Ureter (tissue), 1 donor: ENCODE measurements at places on chromosomes 2 and 18. TPM values are rescaled to one million over a fixed set of nuclear protein-coding genes. Genes with fewer than 3 reads are reported as not detected.

GRCh38 chr18:55838319-55838718 is 250.3 kb upstream of the TCF4 start:
- DNase-seq = no peak

- DNase-seq = no peak
Observed at GRCh38 chr18:50687491-50687890, 127.6 kb downstream of the MAPK4 start.

The CGREF1 gene
- total RNA-seq = 1.9 TPM

GRCh38 chr18:26096852-26097251 is 6.4 kb upstream of the SS18 start:
- DNase-seq = no peak

- no peak for DNase-seq
Observed at GRCh38 chr18:49582579-49582978, 20.7 kb downstream of the LIPG start.

DNA sequence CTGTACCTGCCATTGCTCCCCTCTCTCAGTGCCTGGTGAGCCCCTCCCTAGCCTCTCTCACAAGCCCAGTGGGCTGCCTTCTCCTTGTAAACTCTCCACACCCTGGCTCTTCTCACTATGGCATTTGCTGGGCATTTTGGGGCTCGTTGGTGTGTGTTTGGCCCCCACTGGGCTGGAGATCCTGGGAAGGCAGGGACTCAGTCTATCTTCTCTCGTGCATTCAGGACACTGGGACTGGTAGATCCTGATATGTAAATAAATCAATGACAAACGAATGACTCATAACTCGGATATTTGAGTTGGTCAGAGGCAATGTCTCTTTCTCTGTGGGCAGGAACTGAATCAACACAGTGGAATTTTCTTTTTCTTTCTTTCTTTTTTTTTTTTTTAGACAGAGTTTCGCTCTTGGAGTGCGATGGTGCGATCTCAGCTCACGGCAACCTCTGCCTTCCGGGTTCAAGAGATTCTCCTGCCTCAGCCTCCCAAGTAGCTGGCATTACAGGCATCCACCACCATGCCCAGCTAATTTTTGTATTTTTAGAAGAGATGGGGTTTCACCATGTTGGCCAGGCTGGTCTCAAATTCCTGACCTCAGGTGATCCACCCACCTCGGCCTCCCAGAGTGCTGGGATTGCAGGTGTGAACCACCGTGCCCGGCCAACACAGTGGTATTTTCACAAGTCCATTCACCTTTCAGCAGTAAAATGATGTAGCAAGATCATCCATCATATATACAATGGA is 144.6 kb upstream of the SPRED2 start:
- DNase-seq = no peak

The IL36G gene
- not detected for total RNA-seq

The SCN2A gene
- total RNA-seq = 0.29 TPM

DNA sequence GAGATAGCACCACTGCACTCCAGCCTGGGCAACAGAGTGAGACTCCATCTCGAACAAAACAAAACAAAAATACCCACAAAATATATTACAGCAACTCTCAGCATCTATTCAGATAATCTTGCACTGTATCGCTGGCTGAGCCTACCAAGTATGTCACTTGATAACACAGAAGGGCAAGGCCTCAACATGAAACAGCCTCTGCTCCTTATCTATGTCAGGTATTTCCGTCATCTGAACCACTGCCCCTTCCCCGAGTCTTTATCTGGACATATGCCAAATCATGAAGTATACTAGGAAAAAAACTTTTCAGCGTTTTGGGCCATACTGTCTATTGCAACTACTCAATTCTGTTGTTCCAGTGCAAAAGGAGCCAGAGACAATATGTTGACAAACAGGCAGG is 17.7 kb downstream of the PDIA6 start:
- DNase-seq = no peak

DNA sequence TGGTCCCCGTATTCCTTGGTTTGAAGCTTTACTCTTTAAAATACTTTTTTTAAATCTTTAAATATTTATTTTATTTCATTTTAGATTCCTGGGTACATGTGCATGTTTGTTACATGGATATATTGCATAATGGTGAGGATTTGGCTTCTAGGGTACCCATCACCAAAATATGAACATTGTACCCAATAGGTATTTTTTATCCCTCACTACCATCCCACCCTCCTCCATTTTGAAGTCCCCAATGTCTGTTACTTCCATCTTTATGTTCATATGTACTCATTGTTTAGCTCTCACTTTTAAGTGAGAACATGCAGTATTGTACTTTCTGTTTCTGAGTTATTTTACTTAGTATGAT is 59.5 kb upstream of the IL1RL1 start:
- no peak for DNase-seq

The CHMP1B gene
- 39.2 TPM for total RNA-seq

The GLS gene
- total RNA-seq = 105 TPM

The IL37 gene
- total RNA-seq = not detected

GRCh38 chr2:86372641-86373502 is 35.4 kb upstream of the REEP1 start:
- peak; percentile 50 for DNase-seq

DNA sequence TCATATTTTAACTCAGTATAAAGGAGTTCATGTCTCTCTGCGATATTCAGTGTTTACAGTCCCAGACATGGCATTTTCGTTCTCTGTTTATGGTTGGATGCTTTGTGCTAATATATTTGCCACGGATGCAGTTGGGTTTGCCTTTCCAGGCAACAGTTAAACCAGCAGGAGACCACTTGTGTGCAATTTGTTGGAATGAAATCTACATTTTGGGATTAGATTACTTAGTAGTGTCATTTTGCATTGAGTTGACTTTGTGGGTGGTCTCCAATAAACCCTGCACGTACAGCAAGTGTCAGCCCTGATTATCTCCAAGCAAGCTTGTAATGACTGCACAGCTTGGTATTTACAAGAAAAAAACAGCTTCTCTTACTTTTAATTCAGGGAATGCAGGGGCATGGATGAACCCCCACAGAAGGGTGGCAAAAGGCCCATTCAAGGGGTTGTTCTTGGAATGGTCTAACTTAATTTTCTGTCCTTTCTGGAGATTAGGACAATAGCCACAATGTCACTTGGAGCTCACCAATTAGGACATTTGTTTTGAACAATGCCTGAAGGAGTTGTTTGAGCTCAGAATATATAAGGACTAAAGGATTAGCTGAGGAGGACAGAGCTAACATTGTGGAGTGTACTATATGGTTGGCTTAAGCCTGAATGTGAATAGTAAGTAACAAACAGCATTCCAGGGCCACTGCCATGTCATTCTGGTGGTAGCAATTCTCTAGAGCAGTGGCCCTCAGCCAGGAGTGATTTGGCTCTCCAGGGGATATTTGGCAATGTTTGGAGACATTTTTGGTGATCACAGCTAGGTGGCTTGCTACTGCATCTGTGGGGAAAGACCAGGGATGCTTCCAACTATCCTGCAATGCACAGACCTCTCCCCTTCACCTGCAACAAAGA is 121.5 kb downstream of the SLC4A3 start:
- no peak for DNase-seq

DNA sequence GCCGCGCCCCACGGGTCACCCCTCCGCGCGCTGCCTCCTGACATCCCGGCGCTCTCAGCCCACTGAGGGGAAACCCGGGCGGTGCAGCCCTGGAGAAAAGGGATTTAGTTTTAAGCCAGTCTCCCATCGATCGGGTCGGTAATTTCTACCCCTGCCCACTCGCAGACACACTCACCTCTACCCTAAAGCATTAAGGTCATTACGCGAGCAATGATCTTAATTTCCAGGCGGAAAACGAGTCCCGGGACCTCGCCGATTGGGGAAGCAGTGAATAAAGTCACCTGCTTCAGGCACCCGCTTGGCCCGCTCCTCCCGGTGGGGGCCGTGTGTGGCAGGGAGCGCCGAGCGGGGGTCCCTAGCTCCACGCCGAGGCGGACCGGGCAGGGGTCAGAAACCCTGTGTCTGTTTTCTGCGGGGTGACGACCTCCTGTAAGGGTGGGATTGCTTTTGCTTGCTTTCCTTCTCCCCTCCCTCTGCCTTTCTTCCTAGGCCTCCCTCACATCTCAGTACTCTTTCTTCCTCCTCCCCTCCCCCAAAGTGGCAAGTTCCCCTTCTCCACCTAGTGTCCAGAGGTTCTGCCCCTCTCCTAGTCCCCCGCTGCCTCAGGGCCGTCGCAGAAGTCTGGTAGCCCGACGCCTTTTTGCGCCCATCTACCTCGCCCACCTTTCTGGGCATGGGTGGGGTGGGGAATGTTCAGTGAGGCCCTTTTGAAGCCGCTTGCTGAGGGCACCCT is 142.6 kb downstream of the MEIS1 start:
- DNase-seq = no peak

The DLGAP1 gene
- 0.52 TPM for total RNA-seq
